ENCODE measurements at places on chromosomes 3 and 15.

DNA sequence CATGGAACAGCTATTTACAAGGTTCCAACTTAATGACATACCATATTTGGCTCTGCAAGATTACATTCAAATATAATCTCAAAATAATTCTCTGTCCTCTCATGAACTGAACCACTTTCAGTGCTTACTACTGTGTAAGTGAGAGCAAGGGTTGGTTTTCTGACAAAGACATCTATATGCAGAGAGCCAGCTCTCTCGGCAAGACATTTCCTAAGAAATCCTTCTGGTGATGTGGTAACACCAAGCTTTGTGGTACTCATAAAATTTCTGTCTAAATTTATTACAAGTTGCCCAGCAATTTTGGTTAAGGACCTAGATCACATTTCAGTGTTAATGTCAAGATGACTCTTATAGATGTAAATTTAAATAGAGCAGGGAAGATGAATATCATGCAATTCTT, 184.9 kb downstream of the GAP43 start:
- no peak for DNase-seq

GRCh38 chr3:156626104-156626503, 48.3 kb upstream of the TIPARP start:
- no peak for DNase-seq

DNA sequence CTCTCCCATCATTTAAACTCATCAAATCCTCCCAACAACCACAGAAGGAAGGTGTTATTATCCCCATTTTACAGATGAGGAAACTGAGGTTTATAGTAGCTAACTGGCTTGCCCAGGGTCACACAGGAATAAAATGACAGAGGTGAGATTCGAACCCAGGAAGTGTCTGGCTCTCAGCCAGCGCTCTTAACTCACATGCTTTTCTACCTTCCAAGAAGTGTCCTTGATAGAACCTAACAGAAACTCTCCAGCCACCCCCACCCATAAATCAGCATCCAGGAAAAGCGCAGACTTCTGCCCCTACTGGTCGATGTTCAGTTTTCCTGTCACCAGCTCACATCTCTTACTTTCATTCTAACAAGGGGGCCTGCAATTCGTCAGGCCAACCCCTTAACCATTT, 51.7 kb downstream of the SPATA12 start:
- DNase-seq: no peak

- no peak for DNase-seq
Measured at GRCh38 chr3:33313331-33313730, 36.1 kb downstream of the FBXL2 start.

DNA sequence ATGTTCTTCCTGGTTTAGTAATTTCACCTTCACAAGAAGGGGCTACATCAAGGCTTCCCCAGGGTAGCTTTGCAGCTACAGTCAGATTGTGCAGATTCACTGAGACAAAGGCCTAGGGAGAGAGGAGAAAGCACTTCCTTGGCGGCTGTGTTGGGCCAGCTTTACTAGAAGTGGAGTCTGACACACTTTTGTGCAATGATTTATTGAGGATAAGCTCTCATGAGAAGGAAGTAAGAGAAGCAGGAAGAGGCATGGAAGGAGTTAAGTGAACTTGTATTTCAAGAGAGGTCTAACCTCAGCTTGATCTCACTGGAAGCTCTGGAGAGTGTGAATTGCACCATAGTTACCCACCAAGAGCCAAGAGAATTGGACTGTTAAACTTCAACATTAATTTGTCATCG, 78.9 kb downstream of the TGFBR2 start:
- DNase-seq: no peak

GRCh38 chr15:77032647-77033416, 37.9 kb downstream of the PSTPIP1 start:
- DNase-seq: no peak

GRCh38 chr3:166685246-166685645, 694.9 kb downstream of the ZBBX start:
- no peak for DNase-seq

DNA sequence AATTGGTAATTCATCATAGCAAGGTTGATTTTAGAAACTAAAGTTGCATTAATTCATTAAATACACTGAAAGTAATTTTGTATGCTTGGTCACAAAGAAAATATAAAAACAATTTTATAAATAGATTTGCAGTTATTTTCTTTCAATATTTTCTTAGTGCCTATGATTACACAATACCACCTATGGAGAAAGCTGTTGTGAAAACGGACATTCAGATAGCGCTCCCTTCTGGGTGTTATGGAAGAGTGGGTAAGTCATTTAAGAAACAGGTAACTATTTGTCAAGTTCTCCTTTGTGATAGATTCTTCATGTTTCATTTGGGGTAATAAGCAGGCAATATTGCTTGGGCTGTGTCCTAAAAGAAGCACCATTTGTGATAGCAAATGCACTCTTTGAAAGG, 3.0 kb downstream of the DUT start:
- DNase-seq: no peak

- no peak for DNase-seq
Measured at GRCh38 chr15:87703327-87704111, 553.0 kb downstream of the NTRK3 start.

- DNase-seq: no peak
Measured at GRCh38 chr15:41961001-41961518, 11.3 kb downstream of the EHD4 start.

DNA sequence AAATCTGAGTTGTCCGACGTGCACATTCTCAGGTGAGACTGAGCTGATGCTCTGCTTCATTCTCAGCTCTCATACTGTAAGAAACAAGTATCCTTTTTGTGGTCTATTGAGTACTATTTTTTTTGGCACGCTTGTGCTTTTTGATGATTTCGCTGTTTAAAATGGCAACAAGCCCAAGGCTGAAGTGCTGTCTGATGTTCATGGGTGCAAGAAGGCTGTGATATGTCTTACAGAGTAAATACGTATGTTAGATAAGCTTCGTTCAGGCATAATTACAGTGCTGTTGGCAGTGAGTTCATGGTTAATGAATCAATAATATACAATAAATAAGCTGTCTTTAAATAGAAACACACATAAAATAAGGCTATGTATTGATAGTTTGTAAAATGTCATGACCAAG, 27.2 kb downstream of the AQR start:
- no peak for DNase-seq
